ENCODE measurements at places on chromosomes 3 and 15.

GRCh38 chr15:89472785-89473256, 23.6 kb downstream of the RHCG start:
- DNase-seq: peak; percentile 70

- no peak for DNase-seq
These were observed 535.6 kb upstream of the AGTR1 start for GRCh38 chr3:148162132-148162531.

DNA sequence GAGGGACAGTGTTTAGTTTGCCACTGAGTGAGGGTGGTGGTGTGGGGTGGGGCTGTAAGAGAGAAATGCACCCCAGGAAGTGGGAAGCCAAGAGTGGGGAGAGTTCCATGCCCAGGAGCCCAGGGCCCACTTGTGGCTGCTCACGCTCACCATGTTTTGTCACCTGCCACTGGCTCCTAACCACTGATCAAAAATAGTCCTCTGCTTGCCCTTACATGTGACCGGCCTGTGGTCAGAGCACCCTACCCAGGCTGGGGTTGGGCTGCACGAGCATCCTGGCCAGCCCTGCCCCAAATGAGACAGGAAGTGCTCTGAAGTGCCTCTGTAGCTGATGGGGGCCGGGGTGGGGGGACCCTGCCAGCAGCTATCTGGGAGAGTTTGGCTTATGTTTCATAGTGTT, 216.3 kb downstream of the RPLP1 start:
- DNase-seq: no peak

DNA sequence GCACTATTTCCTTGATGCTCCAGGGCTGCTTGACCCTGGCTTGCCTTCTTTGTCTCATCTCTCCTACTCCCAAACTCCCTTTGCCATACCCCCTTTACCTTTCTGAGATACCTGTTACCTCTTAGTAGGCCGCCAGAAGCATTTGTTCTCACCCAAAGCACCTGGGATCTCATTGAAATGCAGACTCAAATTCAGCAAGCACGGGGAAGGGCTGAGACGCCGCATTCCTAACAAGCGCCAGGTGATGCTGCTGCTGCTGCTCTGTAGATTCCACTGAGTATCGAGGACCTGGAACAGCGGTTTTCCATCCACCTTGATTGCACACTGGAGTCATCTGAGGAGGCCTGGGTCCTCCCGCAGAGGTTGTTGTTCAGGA, 91.8 kb downstream of the TMEM266 start:
- no peak for DNase-seq

GRCh38 chr15:58669108-58669507, 80.4 kb downstream of the ADAM10 start:
- no peak for DNase-seq

DNA sequence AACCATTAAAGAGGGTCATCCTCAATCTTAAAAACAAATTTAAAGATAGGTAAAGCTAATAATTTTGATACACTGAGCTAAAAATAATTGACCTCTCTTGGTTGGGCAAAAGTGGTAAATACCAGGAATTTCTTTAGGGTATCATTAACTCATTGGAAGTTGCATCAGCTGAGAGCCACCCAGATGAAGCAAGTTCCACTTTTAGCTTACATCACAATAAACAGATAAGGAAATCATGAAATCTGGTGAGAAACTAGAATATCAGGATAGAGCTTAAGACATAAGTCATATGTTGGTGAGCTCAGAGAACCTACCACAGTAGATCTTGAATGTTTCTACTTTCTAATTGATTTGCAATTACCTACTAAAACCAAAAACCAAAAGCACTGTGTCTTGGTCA, 97.4 kb upstream of the SLC2A2 start:
- DNase-seq: no peak

DNA sequence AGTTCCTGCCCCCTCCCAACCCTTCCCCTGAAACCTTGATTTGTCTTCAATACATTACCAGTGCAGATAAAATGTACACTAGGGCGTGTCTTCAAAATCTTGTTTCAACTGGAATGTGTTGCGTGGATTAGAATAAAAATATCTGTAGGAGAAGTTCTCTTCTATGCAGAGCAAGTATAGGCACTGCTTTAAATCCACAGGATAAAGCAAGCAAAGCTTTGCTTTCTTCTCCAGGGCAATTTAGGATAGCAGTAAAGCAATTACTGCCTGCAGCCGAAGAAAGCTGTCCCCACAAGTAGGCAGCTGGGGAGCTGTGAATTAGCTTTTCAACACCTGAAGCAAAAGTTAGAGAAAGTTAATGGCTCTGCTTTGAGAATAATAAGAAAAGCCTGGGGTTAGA, 329.7 kb upstream of the KCNMB2 start:
- DNase-seq: no peak

DNA sequence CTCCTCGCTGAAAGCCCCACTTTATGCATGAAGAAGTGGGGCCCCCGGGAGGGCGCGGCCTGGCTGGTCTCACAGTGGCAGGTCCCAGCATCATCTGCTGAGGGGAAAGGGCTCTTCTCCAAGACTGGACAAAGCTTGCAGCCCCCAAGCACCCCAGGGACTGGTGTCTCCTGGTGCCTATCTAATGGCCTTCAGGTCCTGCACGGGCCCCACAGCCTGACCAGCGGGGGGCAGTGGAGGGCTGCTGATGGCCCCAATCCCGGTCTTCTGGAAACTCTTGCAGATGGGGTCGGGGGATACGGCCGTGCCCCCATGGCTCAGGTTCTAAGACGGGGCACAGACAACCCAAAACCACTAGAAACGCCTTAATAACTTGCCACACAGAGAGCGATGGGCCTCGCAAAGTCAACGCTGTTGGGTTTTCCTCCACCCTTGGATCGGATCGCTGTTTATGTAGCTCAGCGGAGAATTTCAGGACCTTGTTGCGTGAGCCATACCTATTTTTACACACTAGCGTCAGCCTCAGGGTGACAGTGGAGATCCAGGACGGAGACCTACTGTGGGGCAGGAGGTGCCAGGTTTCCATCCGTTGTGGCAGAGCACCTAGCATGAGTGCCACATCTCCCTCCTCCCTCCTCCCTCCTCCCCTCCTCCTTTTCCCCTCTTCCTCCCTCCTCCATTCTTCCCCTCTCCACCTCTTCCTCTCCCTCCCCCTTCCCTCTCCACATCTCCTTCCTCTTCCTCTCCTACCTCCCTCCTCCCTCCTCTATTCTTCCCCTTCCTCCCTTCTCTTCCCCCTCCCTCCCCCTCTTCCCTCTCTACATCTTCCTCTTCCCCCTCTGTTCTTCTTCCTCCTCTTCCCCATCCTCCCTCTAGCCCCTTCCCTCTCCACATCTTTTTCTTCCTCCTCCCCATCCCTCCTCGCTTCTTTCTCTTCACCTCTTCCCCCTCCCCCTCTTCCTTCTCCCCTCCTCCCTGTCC, 79.3 kb upstream of the ALDH1L1 start:
- DNase-seq: peak; percentile 32

- DNase-seq: no peak
These were observed 38.1 kb downstream of the CHAC1 start for GRCh38 chr15:40991355-40991754.

DNA sequence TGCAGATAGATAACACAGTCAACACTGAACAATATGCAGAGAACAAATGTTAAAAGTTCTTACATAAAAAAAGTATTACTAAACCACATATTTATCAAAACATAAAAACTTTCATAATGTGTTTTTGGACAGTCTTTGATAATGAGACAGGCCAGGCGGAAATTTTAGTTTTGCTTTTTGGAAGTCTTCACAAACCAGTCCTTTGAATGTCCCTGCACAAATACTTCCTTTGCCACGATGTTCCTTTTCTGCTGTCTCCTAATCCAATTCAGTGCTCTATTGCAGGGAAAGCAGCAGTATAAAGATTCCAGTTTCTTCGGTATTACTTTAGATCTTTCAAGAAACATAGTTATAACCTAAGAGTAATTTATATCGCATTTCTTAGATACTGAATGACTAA, 135.9 kb downstream of the TBL1XR1 start:
- DNase-seq: no peak

GRCh38 chr15:48962662-48963523, 826 bp downstream of the SHC4 start:
- DNase-seq: peak; percentile 71

DNA sequence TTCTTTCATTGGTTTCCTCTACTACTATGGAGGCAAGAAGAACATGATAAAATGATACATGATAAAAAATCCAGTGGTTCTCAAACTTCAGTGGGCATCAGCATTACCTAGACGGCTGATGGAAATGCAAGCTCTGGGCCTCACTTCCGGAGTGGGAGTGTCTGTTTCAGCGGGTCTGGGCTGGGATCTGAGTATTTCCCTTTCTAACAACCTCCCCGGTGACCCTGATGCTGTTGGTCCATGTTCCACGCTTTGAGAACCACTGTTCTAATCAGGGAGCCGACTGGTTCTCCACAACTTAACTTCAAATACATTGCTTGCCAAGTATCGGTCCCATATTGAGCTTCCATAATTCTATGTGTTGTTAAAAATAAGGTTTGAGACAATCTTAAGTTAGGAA, 712.3 kb upstream of the LMCD1 start:
- no peak for DNase-seq

DNA sequence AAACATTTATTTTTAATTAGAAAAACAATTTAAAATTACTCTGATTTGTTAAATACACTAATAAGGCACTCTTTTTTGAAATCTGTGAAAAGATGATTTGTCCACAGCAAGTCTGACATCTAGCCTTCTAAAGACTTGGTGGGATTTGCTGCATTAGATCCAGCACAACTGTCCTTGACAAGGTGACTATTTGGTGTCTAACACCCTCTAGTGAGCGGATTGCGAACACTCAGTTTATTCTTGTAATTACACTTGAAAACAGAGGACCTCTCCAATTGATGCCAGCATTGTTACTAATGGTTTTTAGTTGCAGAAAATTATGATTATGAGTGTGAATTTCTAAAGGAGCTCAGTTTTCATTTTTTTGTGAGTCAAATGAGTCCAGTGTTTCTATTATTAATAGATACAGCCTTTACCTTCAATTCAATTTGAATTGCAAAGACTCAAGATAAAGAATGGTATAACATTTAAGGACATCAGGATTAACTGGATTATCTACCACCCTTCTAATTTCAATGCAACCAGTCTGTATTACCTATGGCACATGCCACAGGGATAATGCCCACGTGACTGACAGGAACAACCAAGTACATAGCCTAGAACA, 29.7 kb upstream of the STRIT1 start:
- DNase-seq: peak; percentile 79

DNA sequence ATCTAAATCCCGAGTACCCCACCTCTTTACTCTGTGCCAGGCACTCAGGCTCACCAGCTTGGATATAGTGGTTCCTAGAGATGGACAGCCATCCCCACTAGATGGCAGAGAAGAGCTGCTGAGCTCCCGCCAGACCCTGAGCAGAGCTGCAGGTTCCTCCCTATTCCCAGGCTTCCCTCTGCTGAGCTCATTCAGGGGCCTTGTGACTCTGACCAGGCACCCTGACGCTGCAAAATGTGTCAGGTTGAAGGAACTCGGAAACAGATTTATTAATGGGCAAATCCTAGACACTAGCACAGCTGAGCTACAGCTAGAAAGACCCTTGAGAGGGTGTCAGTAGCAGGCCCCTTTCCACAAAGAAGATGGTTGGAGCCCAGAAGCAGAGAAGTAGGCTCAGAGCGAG, 38.2 kb upstream of the RHO start:
- DNase-seq: peak; percentile 94

DNA sequence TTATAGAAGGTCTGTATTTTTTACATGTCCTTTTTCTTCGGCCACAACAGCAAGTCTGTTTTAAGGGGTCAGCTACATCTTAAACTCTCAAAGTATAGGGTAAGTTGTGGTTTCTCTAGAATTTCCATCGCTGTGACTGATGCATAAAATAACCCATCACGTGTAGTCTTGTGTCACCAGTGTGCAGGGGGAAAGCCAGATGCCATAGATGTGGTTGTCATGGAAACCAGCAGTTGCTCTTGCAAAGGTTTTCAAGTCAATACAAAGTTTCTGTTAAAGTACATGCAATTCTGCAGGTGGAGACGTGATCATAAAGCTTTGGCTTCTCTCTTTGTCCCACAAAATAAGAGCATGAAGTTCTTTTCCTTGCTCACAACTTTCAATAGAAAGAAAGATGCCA, 210.3 kb upstream of the ONECUT1 start:
- DNase-seq: no peak

DNA sequence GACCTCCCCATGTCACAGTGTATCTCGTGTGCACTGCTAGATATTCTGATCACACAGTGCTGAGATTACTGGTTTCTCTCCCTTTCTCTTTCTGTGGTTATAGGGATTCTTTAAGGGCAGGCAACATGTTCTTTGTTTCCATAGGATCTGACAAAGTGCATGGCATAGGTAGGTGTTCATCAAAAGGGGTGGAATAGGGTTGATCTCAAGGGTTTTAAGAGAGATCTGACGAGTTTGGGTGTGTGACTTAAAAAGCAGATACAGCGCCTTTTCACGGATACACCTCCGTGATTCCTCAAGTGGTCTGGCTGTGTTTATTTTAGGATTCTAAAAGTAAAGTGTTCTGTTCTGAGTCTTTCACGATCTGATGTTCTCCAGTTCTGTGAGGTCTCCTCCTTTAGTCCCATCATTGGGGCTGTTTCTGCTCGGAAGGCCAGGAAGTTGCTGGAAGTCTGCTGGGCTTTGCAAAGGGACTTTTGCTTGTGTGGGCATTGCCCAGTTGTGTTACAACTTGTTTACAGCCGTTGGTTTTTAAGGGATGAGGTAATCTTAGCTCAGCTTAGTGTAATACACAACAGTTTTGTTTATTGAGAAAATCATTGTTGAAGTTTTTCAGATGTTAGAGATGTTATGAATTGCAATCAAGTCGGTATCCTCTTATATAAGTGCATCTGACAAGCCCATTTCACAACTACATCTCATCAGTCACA, 34.8 kb downstream of the IGF1R start:
- peak; percentile 29 for DNase-seq

DNA sequence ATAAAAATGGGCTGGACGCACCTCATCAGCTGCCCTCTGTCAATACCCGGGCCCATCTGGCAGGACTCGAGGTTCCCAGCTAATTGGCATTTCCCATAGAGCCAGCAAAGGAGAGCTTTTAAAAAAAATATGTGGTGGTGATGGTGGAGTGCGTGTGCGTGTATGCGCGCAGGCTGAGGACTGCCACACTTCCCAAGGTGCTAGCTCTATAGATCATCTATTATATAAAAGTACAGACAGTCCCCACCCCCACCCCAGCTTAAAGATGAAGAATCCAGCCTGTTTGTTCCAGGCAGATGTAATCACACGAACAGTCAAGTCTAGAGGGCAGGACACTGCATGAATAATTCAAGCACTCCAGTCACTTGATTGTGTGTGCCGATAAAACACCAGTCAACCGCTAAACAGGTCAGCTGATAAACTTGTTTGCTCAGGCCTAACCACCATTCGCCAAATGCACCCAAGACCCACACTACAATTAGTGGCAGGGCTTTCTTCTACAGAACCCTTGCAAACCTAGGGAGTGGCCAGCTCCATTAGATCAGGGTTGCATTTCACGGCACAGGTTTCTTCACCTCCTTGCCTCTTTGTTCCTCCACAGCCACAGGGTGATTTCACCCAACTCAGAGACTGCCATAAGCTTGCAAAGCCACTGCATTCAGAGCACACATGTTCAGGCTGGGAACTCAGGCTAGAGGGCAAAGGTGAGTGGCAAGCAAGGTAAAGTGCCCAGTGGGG, 5.8 kb downstream of the TLE3 start:
- DNase-seq: no peak

- peak; percentile 90 for DNase-seq
These were observed 62.5 kb downstream of the LRRC49 start for GRCh38 chr15:70955151-70955550.

- DNase-seq: peak; percentile 27
These were observed 192.9 kb downstream of the NEK10 start for GRCh38 chr3:27176256-27176655.

Data from EH (cell line).